ENCODE measurements at places on chromosomes 2 and 18. TPM values are rescaled to one million over a fixed set of nuclear protein-coding genes. Genes with fewer than 3 reads are reported as not detected.

Gene KCNG2
- not detected for total RNA-seq

Gene PROKR1
- not detected for total RNA-seq

Gene CYP27C1
- under 0.01 TPM for total RNA-seq

Gene BMP10
- total RNA-seq: not detected

Gene KLHL41
- 0.09 TPM for total RNA-seq

Gene KYNU
- not detected for total RNA-seq

Gene SS18
- 85.4 TPM for total RNA-seq

Gene RNF152
- 41.8 TPM for total RNA-seq

Gene SNED1
- total RNA-seq: 23.2 TPM

Gene COA5
- 21.1 TPM for total RNA-seq

Gene PTPRN
- total RNA-seq: not detected

Gene ZC3H6
- total RNA-seq: 2.9 TPM

Gene UGT1A5
- total RNA-seq: not detected

Gene BCL2
- 2.2 TPM for total RNA-seq

Gene NGEF
- 1.5 TPM for total RNA-seq

Gene SLC8A1
- 4.6 TPM for total RNA-seq

Gene POTEF
- total RNA-seq: 0.09 TPM

Gene FAM124B
- total RNA-seq: 130 TPM

Gene TAF1B
- 18.0 TPM for total RNA-seq

Gene FABP1
- not detected for total RNA-seq

Gene SERPINB13
- not detected for total RNA-seq

Gene PPP1R1C
- total RNA-seq: not detected
